CD14-positive monocyte (primary cell): ENCODE measurements at places on chromosomes 7 and 10.

- DNase-seq: no peak
Observed at GRCh38 chr10:84391326-84391725, 62.9 kb downstream of the CCSER2 start.

DNA sequence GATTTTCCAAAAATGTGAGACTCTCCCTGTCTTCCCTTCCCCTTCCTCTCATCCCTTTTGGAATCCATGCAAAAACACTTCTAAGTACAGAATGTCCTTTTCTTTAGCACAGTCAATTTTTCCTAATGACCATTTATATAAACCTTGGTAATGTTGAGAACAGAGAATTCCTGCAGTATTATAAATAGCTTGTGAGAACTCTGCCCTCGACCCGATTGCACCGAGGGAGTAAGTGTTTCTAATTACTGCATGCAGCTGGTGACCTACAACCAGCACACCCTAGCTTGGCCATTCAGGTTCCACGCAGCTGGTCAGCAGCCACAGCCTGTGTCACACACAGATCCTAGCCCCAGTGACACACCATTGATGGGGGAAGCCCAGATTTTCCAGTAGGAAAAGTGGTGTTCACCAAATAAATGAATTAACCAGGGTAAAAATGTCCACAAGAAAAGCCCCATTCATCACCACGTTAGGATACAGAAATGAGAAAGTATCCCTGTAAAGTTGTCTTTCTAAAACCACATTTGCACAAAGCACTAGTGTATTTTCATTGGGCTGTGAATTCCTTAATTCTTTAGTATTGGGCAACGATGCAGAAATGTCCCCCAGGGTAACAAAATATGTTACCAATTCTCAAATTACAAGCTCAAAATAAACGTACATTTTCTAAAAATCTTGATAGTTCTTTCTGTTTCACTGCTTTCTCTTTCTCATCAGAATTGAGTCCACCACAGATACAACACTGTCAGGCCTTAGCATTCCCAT is 499.0 kb upstream of the KLF6 start:
- no peak for DNase-seq

DNA sequence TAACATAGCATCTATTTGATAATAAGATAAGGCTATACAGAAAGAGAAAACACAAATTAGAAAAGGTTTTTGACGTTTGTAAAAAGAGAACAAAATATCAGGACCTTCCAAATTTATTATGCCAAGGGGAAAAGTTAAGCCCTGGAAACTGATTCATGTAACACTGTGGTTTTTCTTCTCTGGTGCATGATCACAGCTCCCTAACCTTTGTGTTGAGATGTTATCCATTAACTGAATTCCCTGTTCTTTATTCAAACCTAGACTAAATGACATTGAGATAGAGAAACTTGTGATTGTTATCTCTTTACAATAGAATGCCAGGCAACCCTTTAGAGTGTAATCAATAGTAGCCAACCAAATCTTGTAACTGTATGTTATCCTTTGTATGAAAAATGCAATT is 141.5 kb upstream of the NRG3 start:
- DNase-seq: no peak

DNA sequence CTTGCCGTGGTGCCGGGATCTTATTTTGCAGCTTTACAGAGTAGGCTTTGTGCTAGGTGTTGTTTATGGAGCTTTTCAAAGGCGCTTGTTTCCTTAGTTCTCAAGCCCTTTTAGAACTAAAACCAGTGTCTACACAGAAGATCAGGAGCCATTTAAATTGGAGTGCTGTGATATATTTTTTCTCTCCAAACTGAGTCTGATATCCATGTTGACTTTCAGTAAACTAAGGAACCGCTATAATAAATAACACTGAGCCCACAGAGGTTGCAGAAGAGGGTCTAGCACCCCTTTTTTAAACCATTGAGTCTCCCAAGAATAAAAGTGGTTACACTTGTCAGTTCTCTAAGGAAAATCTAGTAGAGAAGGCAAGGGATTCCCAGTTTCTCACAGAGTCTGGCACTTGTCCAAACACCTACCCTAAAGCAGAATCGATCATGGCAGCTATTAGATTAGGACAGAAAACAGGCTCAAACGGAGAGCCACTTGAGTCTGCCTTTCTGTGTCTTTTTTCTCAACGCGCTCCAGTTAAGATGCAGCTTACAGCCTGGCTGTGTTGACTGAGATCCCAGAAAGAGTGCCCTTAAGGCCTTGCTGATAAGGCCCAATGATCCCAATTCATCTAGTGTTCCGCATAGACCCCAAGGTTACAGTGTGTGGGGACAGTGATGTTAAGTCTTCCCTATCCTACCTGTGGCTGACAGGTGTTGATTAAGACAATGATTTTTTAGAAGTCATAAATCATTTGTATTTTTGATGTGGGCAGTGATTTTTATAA is 804 bp downstream of the TMEM106B start:
- no peak for DNase-seq

- DNase-seq: no peak
Observed at GRCh38 chr7:124422081-124422480, 343.5 kb downstream of the GPR37 start.

DNA sequence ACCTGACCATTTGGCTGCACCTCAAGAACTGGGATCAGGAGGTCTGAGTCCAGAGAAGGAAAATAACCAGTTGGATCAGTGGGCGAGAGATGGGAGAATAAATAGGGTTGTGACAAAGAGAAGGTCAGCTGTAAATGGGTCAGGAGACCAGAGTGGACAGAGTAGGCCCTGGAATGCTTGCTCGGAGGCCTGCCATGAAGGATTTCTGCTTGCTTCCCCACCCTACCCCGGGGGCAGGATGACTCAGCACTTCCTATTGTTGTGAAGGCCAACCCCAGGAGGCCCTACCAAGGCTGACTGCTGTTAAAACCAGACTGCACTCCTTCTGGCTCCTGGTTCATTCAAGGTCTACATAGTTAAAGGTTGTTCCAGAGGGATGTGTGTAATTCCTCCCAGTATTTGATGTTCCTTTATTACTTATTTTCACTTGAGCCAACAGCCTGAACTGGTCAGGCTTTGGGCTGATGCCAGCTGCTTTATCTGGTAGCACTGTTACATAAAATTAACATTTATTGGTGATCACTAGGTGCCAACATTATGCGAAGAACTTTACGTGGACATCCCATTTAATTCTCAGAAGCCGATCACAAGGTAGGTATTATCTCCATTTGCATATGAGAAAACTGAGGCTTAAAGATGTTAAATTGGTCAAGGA is 27.3 kb upstream of the IFRD1 start:
- DNase-seq: peak; percentile 24

- no peak for DNase-seq
Observed at GRCh38 chr10:15625261-15625660, 94.5 kb downstream of the ITGA8 start.

- DNase-seq: no peak
Observed at GRCh38 chr10:77905781-77906180, 20.8 kb downstream of the DLG5 start.

- DNase-seq: peak; percentile 36
Observed at GRCh38 chr10:78973901-78974616, 94.7 kb upstream of the ZMIZ1 start.

DNA sequence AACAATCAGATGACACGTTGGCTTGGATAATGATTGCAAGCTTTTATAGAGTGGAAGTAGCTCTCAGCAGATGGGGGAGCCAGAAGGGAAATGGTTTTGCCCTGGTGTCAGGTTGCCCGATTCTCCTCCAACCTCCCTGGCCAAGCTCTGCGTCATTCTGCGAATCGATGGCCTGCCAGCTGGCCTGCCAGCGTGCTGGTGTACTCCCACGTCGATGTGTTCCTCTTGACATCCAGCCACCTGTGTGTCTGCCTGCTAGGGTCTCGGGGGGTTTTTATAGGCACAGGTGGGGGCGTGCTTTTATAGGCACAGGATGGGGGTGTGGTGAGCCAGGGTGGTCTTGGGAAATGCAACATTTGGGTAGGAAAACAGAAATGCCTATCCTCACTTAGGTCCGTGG is 4.6 kb downstream of the NET1 start:
- DNase-seq: no peak

DNA sequence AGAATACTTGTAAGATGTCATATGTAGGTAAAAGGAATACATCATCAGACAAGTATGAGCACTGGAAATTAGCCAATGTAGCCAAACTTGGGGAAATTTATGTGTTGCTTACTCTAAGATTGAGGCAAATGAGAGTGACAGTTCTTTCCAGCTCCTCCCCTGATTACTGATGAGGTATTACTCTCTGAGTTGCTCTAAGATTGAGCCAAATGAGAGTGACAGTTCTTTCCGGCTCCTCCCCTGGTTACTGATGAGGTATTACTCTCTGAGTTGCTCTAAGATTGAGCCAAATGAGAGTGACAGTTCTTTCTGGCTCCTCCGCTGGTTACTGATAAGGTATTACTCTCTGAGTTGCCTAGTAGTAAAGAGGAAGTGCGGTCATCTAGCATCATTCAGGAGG is 435.8 kb downstream of the NRG3 start:
- no peak for DNase-seq

DNA sequence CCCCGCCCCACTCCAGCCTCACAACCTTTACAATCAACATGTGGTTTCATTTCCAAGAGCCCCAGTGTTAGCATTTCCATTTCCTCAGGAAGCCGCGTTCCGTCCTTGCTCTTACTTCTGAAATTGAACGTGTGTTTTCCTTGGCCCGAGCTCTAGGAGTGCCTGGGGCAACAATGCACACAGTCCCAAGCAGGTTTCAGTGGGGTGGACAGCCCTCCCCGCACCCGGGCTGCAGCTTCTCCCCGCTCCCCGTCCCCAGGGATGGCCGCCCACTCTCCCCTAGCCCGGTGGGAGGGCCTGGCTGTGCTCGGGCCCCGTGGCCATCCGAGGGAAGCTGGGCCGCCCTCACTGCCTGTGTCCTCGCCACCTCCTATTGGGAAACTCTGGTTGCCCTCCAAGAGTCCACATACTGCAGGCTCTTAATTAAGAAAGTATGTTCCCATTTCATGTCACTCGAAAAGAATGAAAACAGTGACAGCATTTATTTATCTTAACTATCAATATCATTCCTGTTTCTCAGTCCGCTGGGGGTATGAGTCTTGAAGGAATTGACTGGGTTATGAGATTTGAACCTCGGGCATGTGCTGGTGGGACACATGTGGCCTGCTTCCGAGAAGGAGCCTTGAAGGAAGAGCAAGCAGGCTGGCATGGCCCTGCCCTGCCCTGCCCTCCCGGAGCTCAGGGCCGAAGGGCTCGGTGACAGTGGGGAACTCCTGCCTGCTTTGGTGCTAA is 163.8 kb downstream of the GRK5 start:
- DNase-seq: no peak
